ENCODE measurements at places on chromosomes 3 and 15.

DNA sequence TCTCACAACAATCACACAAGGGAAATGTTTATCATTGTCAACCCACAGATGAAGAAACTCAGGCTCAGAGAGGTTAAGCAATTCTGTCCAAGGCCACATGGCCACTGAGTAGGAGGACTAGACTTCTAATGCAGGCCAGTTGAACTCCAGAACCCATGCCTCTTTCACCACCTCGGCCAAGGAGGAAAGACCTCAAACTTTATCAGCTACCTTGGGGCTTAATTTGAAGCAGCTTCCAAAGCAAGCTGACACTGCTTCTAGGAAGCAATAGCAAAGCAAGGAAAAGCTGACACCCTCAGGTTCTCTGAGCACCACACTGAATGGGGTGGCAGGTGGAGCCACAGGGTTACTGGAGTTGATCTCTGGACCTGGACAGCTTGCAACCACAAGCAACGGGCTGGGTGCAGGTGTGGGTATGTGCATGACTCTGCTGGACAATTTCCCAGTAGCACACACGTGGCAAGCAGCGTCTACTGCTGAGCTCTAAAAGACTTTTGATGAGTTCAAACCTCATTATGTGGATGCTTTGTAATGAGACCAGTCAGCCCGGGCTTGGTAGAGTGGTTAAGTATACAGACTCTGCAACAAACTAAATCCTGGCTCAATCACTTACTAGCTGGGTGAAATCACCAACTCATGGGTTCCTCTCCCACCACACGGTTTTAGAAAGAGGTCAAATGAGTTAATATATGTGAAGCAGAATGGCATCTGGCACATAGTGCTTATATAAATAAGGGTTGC lies 23.1 kb downstream of the CCNL1 start:
- DNase-seq = no peak

DNA sequence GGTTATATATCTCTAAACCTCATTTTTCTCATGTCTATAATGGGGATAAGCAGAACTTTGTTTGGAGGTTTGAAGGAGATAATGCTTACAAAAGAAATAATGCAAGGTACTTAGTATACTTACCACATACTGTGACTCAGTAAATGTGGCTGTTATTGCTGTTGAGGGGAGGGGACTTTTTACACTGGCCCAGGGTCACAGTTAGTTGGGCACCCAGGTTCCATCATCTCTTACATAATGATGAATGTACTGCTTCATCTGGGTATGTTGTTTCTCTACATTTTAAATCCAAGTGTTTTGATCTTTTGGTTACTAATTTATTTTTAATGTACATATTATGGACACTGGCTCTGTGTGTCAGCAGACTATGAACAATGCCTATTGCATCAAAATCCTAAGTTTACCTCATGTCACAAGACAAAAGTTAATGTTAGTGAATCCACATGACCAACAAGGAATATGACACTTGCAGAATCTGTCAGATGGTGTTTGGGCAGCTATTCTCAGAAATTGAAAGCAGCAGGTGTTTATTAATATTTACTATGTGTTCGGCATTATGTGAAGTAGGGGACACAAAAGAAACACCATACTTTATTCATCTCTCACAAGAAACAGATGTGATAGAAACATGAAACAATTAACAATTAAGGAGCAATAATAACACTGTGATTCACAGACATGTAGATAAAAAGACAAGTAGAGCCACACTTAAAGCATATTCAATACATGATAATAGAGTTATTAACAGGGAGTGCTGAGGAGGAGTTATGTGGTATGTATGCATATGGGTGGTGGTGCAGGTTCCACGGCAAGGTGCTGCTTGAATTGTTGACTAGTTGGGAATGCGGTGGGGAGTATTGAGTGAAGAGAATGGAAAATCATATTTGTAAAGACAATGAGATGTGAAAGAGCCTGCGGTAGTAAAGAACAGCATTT lies 109.7 kb downstream of the GALK2 start:
- no peak for DNase-seq

GRCh38 chr3:97121386-97121785 lies 307.0 kb downstream of the EPHA6 start:
- no peak for DNase-seq

- DNase-seq = peak; percentile 45
Measured at GRCh38 chr3:183527428-183528379, 27.8 kb downstream of the KLHL6 start.

DNA sequence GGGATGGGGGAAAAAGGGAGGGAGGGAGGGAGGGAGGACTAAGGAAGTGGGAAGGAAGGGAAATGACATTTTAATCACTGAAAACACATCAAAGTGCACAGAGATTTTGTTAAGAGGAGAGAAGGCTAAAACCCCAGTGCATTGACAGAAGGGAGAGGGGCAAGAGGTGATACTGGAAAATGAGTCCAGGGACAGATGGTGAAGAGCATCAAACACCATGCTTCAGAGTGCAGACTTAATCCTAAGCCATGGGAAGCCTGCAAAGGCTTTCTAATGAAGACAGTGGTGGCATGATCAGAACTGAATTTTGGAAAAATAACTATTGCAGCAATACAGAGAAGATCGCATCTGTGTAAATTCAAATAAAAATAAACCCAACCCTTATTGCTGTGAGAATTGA lies 41.8 kb downstream of the HGD start:
- DNase-seq = no peak

- no peak for DNase-seq
Measured at GRCh38 chr15:43927203-43927602, 100.4 kb downstream of the WDR76 start.

DNA sequence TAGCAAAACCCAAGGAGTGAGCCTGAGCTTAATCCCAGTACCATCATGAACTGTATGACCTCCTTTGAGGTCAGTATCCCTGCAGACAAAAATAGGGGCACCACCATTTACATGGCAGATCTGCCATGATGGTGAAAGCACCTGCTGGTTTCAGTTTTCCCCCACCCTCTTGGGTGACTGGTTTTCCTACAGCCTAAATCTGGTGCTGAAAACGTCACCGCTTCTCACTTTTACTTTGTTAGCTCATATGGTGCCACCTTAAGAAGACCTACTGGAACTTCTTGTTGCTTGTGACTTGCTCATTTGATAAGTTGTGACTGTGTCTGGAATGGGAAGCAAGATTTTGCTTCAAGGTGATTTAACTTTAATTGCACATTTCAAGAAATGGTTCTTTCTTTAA lies 5.1 kb downstream of the PPP1R2 start:
- DNase-seq = peak; percentile 82

DNA sequence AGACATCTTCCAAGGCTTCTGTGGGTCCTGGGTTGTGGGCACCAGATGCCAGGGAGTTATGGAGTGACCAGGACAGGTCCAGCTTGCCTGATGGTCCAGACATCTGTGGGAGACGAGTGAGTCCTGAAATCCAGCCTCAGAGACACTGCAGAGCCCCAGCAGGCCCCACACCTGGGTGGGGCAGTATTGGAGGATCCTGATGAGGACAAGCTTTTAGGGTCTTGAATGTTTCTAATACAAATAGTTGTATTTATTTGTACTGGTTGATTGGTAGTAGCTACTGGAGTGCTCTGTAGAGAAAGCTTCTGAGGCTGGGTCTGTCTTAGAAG lies 67.5 kb upstream of the PRR23C start:
- no peak for DNase-seq

GRCh38 chr3:18127174-18127858 lies 297.8 kb downstream of the SATB1 start:
- no peak for DNase-seq

- peak; percentile 64 for DNase-seq
Measured at GRCh38 chr3:128572644-128573105, 77.9 kb downstream of the RPN1 start.

- DNase-seq = no peak
Measured at GRCh38 chr3:189286188-189286587, 114.4 kb downstream of the TPRG1 start.

GRCh38 chr3:120469882-120470301 lies 19.1 kb upstream of the FSTL1 start:
- no peak for DNase-seq

DNA sequence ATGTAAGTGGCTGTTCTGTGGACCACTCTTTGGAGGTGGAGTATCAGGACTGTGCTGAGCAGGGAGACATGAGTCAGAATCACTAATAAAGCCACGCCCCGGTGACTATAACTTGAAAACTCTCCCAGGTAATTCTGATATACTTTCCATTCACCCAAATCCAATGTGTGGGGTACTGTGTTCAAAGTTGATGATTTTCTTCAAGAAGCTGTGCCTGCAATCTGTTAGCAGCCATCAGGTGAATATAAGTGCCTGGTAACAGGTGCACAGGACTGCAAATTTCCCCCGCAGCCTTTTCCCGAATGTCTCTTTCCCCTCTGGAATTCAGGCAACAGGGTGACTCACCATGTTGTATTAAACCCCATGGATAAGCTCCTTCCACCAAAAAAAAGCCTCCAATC lies 17.0 kb downstream of the MAGI1 start:
- no peak for DNase-seq

DNA sequence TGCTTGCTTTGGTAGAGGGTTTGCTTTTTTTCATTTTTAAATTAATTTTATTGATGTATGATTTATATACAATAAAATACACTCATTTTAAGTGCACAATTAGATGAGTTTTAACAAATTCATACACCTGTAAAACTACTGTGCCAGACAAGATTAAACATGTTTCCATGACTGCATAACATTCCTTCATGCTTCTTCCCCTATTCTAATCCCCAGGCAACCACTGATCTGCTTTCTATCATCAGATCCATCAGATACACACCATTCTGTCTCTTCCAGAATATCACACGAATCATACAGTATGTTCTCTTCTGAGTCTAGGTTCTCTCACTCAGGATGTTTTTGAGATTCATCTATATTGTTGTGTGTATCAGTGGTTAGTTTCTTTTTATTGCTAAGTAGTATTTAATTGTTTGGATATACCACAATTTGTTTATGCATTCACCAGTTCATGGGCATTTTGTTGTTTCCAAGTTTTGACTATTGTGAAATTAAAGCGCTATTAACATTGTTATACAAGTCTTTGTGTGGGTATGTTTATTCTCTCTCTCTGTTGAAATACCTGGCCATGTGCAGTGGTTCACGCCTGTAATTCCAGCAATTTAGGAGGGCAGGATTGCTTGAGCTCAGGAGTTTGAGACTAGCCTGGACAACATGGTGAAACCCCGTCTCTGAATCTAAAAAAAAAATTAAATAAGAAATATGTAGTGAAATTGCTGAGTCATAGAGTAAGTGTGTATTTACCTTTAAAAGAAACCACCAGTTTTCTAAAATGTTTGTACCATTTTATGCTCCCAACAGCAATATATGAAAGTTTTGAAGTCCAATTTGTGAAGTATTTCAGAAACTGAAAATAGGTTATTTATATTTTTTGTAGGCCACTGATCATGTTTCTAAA lies 7.0 kb upstream of the TFG start:
- DNase-seq = no peak

DNA sequence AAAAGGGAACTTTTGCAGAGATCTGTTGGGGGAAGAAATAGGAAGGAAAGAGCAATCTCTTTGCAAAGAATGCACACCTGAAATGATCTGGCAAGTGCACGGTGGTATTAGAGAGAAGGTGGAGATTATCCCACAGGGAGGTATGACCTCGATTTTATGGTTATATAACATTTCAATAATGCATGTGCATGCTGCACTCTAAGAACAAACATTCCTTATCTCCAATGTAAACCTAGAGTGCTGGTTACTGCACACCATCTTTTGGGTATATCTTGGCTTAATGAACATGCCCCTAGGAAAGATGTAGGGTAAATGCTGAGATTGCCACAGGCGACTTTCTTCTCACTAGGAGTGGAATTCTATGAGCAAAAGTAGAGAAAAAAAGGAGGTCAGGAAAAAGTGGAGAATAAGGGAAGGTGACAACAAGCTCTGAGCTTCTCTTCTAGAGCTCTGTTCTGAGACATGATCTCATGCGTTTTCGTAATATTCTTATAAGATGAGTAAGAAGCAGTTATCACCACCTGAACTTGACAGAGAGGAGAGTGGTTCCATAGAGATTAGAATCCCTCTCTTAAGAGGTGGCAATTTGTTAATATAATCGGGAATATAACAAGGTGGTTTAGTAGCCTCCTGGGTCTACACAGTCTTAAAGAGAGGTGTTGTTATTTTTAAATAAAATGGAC lies 117.5 kb upstream of the TMC3 start:
- no peak for DNase-seq

DNA sequence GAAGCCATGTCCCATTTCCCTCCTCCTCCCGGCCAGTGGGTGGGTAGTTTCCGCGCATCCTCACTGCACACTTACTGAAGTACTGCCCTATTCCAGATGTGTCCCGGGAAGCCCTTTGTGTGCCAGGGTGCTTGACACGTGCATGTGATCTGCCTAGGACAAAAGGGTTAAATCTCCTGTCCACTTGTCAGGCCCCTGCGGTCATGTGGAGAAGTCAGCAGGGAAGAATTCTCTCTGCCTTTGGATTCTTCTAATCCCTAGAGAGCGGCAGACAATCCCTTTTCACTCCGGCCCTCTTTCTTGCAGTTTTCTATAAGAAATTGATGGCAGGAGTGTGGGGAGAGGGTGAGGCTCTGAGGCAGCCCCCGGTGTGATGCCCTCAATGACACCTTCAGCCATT lies 19.8 kb downstream of the ST8SIA2 start:
- no peak for DNase-seq

DNA sequence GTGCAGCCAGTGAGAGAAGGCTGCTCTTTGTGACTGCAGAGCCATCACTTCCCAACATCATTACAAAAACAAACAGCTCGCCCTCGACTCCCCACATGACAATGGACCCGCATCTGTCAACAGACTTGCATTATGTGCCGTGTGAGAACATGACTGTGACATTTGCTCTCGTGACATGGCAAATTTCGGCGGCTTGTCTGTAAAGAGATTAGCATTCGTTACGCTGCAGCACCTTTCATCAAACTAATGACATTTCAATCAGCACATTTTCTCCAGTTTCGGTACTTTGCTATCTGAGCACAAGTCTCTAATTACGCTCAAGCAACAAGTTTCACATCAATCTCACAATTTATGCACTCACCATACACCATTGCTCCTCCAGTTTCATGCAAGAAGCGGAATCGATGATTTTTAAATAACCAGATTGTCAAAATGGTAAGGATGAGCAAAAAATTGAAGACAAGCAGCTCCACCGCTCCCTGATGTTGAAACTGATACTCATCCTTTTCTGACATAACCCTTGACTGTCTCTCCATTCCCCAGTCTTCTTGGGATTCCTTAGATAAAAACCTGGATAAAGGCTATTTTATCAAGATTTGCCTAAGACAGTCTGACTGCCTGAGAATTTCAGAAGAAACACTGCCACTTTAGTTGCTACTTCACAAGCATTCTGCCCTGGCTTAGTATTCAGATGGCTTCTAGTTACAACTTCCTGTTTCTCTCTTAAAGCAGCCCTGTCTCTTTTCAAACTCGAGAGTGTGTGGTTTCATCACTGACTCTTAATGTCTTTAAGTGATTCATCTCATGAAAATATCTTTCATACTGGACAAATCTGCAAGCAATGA lies at the start of gene SLC9A9:
SLC9A9 (minus strand) TSS at position 682 of the 845 bp plus-strand sequence; CDS start at position 536, 146 bp downstream.
- DNase-seq = peak; percentile 82

DNA sequence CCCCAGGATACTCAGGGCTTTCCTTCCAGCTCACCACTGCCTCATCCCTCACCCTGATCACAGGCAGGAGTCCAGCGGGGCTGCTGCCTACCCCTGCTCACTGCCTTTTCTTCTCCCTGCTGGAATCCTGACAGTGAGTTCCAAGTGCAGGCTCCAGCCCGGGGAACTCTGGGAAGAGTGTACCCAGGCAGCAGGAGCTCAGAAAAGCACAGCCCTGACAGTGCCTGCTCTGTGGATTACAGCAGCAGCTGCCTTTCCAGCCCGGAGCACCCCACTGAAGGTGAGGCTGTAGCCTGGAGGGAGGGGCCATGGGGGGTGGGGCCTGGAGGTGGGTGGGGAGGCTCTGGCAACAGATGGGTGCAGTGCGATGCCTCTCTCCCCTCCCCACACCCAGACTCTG lies 6.1 kb upstream of the JMJD7 start:
- DNase-seq = no peak

All from activated CD4-positive, alpha-beta T cell treated with anti-CD3 and anti-CD28 coated beads, Interleukin-2, Interleukin-6, amounts not matched to agents 100 ng/mL and 50 ng/mL, durations not matched to agents 16 hours and 8 hours (primary cell).